Ureter (tissue), 1 donor: ENCODE measurements at places on chromosomes 5 and 9. TPM values are rescaled to one million over a fixed set of nuclear protein-coding genes. Genes with fewer than 3 reads are reported as not detected.

GRCh38 chr5:120735076-120735475, 271.0 kb downstream of the PRR16 start:
- DNase-seq: no peak

DNA sequence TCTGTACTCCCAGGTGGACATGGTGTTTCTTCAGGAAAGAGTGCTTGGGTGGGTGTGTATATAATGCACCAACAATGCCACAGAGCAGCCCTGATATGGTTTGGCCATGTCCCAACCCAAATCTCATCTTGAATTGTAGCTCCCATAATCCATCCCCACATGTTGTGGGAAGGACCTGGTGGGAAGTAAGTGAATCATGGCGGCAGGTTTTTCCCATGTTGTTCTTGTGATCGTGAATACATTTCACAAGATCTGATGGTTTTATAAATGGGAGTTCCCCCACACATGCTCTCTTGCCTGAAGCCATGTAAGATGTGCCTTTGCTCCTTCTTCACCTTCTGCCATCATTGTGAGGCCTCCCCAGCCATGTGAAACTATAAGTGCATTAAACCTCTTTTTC, 158.5 kb downstream of the NR3C1 start:
- DNase-seq: no peak

GRCh38 chr9:92324889-92325268, 271 bp downstream of the NOL8 start:
- no peak for DNase-seq

DNA sequence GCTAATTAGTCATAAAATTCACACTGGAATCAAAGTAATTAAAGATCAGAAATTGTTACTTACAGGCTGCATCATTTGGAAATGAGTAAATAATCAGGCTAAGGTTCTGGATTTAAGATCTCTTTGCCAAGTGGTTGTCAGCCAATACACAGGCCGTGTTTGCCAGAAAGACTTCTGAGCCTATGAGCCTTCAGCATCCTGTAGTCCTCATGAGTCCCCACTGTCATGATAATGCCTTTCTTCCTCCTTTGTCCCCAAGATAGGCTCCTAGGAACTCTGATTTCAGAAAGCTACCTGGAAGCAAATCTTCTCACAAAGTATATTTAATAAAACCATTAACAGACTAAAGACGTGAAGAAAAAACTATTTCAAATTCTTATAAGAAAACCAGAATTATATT, 810.5 kb downstream of the DNAH5 start:
- DNase-seq: no peak

- no peak for DNase-seq
Observed at GRCh38 chr5:83777856-83778255, 57.2 kb upstream of the HAPLN1 start.

DNA sequence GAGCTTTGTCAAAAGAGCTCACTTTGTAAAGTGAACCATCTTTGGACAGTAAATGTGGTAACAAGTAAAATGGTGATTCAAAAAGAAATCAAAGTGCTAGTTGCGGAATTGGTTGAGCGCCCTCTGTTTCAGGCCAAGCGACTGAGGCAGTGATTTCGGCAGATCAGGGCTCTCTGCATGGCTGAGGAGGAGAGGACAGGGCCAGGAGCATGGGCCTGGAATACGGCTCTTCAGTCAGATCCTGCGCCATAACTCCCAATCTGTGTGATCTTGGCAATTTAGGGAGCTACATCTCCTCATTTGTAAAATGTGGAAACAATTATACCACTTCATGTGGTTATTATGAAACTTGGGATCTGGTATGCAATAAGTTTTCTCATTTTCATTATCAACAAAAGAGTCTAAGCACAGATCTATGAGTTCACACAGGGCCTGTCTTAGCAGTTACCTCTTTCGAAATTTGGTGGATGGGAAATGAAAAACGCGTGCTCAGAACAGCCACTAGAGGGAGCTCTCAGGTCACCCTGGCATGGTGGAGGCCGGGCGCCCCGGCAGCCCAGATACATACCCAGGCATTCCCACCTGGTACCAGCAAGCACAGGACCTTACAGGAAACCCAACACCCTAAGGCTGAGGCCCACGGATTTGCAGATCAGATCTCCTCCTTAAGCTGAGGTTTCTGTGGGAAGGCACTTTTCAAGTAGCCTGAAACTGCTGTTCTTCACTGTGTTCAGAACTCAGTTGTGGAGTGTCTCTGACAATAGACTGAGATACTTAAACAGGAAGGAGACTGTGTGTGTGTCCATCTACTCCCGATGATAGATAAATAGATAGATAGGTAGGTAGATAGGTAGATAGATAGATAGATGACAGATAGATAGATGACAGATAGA, 303.7 kb downstream of the RAB3C start:
- peak; percentile 66 for DNase-seq

GRCh38 chr9:98584059-98584458, 124.7 kb downstream of the GABBR2 start:
- no peak for DNase-seq

DNA sequence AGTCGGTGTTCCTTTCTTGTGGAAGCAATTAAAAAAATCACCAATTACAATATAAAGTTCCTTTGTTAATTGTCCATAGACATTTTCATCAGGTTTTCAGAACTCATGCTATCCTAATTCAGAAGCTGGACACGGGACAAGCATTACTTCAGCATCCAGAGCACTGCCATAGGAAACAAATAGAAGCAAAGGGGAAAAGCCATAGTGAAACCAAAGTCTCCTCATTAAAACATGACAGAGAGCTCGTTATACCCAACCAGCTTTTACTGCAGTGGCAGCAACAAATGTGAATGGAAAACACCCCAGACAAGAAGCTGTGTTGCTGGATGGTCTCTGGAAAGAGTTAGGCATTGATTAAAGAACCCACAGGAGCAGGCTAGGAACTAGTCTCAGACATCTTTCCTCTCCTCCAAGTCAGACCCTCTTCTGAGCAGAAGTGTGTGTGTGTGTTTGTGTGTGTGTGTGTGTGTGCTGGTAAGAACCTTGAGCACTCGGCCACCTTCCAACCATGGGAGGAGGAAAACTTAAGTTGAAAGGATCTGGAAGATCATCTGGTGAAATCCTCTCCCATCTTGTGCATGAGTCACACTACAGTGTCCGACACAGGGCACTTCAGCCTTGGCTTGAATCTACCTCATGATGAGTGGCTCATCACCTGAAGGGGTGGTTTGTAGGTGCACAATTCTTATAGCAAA, 162.6 kb upstream of the ADAMTS16 start:
- DNase-seq: no peak

- no peak for DNase-seq
Observed at GRCh38 chr9:114404531-114404930, 16.7 kb upstream of the AKNA start.

DNA sequence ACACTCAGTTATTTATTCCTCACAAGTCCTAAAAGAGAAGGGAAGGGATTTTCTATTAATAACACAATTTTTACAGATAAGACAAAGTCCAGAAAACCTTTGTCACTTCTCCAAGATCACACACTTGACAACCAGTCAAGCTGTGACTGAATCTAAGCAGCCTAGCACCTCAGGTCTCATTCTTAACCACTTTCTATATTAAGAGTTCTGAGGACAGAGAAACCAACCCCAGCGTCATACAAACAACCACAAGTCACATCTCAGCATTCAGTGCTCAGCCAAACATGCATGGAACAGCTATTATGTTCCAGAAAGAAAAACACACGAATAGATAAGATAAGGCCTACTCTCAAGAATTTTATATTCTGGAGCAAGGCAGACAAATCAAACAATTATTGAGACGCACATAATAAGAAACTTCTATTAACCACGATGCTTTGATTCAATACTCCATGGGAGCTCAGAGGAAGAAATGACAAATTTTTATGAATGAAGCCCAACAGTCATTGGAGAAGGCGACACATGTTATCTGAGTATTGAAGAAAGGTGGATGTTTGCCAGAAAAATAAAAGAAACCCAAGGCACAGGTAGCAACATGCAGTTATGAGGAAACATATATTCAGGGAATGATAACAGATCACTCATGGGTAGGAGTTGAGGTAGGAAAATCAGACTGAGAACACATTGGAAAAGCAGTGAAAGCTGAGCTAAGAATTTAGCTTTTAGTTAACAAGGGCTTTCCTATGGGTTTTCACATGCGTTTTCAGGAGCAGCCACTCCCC, 113.1 kb downstream of the HTR4 start:
- no peak for DNase-seq

DNA sequence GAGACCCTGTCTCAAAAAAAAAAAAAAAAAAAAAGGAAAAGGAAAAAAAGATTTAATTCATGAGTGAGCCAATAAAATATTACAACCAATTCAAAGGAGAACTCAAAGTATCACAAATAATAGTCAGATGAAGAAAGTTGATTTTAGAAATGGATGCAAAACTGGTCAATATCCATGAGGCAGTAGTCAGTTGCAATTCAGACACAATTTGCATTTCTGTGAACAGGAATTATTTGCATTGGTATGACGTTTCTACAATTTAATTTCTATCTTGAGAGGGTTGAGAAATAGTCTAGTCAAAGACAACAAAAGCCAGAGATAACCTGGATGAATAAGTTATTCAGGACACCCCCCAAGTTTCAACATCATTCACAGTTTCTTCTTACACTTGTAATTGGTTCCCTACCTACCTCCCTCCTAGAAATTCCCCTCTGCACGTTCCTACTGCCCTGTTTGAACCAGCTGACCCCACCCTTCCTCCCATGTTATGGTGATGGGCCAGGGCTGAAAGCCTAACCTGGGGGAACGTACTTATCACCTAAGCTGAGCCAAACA, 28.6 kb upstream of the CDKN2AIPNL start:
- no peak for DNase-seq

- no peak for DNase-seq
Observed at GRCh38 chr5:123387313-123387712, 35.9 kb downstream of the CEP120 start.

GRCh38 chr5:39100851-39101396, 26.7 kb upstream of the RICTOR start:
- DNase-seq: peak; percentile 48

GRCh38 chr9:93290495-93291434, 106.8 kb downstream of the WNK2 start:
- no peak for DNase-seq

DNA sequence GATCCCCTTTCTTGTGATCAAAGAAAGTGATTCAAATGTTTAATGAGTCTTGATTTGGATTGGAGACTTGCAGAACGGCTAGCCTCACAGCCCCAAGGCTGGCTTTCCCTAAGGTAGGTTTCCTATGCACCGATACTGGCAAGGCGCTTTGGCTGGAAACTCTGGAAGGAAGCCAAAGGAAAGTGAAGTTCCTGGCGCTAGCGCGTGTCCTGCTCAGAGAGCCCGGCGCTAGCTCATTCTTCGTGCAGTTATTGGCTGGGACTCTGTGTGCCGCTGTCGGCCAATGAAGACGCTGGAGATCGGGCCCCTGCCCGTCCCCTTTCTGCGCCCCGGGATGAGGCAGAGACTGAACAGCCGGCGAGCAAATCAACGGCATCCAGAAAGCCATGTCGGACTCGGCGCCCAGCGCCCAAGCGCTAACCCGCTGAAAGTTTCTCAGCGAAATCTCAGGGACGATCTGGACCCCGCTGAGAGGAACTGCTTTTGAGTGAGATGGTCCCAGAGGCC, at the start of gene PCDHGC3:
TSS of gene PCDHGC3 (plus strand) at position 342 of the 507 bp plus-strand sequence. CDS start at position 493, 151 bp downstream.
- peak; percentile 92 for DNase-seq

- no peak for DNase-seq
Observed at GRCh38 chr5:76836181-76836580, 13.6 kb upstream of the S100Z start.

- DNase-seq: peak; percentile 43
Observed at GRCh38 chr5:168747987-168748777, 169.0 kb upstream of the PANK3 start.

DNA sequence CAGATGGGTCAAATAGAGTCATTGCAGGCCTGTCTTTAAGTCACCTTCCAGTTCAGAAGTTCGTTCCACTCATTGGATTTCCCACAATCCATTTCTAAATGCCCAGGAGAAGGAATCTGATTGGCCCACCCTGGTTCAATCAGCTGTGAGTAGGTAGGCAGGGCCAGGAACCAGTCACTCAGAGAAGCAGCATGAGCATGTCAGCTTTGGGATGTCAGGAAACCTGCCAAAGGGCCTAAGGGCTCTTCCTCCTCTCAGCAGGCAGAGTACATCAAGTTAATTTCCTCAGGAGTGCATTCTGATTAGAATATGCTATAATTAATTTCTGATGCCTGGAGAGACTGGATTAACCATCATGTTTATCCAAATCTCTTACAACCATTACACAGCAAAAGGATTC, 412.9 kb upstream of the CCNH start:
- DNase-seq: no peak

GRCh38 chr5:18329328-18329727, 695.1 kb downstream of the TAF11L14 start:
- DNase-seq: no peak

- no peak for DNase-seq
Observed at GRCh38 chr5:100909034-100909433, 6.0 kb upstream of the ST8SIA4 start.

- DNase-seq: no peak
Observed at GRCh38 chr5:161372682-161373344, 173.7 kb downstream of the GABRB2 start.

GRCh38 chr5:58545912-58546311, 37.0 kb upstream of the RAB3C start:
- DNase-seq: no peak

DNA sequence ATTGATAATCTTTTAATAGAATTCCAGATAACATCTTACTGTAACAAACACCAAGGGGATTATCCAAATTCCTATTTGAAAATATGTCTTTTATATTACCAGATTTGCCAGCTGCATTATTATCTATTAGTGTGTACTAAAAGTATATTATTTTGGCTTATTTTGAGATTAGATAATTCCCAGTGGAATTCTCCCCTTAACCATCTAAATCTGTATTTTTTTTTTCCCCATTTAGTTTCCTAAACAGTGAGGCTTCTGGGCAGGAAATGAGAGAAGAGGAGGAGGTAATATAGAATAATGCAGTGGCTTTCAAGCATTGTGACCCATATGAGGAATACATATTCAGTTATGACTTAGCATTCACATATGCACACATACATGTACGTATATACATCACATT, 53.5 kb upstream of the ABL1 start:
- DNase-seq: no peak

GRCh38 chr5:151534350-151534749, 56.8 kb downstream of the FAT2 start:
- no peak for DNase-seq

C9orf153 gene
- 0.36 TPM for total RNA-seq

SPATA31A5 gene
- total RNA-seq: not detected

PIP5K1B gene
- total RNA-seq: 13.8 TPM

FST gene
- total RNA-seq: 6.6 TPM

WHRN gene
- total RNA-seq: 11.8 TPM

ST6GALNAC4 gene
- total RNA-seq: 25.8 TPM

ANKRD18A gene
- 16.6 TPM for total RNA-seq

TXNDC8 gene
- total RNA-seq: not detected

KCNV2 gene
- not detected for total RNA-seq

FCN2 gene
- total RNA-seq: 0.49 TPM

HTR4 gene
- total RNA-seq: not detected
